ENCODE measurements at places on chromosomes 7 and 10.

- no peak for DNase-seq
These were observed 302.2 kb downstream of the ADARB2 start for GRCh38 chr10:1434912-1435692.

- no peak for DNase-seq
These were observed 46.2 kb downstream of the WDR37 start for GRCh38 chr10:1102416-1102815.

DNA sequence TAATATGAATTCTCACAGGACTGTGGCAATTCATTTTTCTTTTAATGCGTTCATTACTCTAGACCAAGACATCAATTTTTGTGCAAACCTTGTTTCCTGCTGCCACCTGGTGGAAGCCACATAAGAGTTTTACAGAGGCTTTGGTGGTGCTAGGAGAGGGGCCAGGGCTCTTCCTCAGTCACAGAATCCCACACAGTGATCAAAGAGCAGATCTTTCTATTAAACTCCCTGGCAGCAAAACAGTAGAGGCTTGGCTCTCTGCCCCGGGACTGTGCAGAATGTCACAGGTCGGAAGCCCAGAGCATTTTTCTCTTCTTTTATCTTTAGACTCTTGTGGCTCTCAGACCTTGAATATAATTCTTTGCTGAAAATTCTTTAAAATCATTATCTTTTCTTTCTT lies 506.4 kb upstream of the C7orf33 start:
- peak; percentile 32 for DNase-seq

GRCh38 chr10:70887804-70888800 lies at the start of gene PCBD1:
Gene PCBD1, minus strand, starts transcription at chr10:70888565. Its CDS starts 32 bp downstream, at chr10:70888533.
- DNase-seq, result peak; percentile 79

- DNase-seq, result no peak
These were observed 12.8 kb downstream of the SNX8 start for GRCh38 chr7:2301511-2301863.

GRCh38 chr7:4203626-4204512 lies 478.2 kb upstream of the FOXK1 start:
- DNase-seq, result no peak

- no peak for DNase-seq
These were observed 50.6 kb downstream of the PDK4 start for GRCh38 chr7:95545673-95546072.

DNA sequence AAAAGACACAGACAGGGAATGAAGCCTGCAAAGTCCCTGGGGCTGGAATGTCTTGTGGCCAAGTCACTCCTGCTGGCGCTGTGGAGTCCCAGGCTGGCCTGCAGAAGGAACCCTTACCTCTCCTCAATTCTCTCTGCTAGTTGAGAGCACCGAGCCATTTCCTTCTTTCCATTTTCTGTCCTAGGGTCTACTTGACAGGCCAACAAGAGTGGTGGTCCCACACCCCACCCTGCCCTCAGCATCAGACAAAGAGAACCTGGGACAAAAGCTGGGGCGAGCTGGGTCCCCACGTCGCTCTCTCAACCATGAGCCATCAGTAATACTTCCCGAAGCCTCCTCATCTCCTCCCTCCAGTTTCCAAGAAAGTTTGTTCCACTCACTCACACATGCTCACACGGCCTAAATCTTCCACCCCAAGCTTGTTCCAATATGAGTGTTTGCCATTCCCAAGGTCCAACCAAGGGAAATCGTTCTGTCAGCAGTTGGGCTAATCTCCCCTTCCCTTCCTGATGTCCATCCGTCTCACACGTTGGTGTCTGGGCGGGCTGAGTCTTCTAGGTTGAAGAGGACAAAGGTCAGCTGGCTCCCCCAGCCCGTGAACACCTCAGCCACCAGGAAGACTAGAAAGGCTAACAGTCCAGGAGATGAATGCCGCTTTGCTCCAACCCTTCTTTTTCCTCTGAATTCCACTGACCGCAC lies 44.3 kb downstream of the CLEC2L start:
- DNase-seq, result no peak

DNA sequence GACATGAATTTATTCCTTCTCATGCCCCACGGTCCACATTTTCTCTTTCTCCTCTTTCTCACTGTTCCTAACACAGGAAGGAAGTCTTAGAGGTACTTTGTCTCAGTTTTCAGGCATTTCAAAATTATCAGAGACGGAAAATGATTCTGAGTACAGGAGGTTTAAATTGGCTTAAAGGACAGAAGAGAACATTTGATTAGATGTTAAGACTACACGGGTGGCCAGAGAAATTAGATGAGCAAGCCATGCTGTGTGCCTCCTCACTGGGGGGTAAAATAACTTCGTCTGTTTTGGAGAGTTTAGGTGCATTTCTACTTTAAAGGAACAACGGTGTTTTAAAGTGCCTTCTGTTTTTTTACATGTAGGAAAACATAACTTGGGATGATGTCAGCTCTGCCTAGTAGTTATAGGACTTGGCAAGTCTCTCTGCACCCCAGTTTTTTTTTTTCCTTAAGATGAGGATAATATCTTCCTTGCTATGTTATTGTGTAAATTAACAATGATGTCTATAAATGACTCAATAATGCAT lies 66.9 kb downstream of the MCMBP start:
- DNase-seq, result no peak

DNA sequence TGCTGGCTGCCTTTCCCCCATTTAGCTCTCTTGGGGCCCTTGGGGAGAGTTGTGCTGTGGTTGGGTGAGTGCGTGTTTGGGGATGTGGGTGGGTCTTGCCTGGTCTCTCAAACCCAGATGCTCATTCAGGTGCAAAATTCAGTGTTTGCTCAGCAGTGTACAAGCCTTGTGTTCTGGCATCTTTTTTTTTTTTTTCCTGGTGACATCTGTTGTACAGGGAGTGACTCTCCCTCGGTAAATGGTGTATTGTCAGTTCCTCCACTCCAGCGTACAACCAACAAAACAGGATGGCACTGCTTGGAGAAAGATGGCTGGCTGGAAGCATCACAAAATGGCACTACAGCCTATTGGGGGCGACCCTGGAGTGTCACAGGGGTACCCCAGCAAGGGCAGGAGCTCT lies 75.5 kb downstream of the LRMDA start:
- DNase-seq, result no peak

GRCh38 chr7:122217125-122217524 lies 73.1 kb upstream of the AASS start:
- no peak for DNase-seq

- DNase-seq, result no peak
These were observed 83.3 kb upstream of the PAX2 start for GRCh38 chr10:100662067-100662466.

DNA sequence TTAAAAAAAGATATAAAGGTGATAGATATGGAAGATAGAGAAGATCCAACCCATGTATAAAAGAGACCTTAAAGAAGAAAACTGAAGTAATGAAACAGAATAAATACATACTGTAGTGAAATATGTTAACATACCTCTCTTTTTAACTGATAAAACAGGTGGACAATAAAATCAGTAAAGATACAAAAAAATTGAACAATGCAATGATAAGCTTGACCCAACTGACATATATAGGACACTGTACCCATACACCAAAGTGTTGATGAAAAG lies 17.4 kb upstream of the PRF1 start:
- no peak for DNase-seq

DNA sequence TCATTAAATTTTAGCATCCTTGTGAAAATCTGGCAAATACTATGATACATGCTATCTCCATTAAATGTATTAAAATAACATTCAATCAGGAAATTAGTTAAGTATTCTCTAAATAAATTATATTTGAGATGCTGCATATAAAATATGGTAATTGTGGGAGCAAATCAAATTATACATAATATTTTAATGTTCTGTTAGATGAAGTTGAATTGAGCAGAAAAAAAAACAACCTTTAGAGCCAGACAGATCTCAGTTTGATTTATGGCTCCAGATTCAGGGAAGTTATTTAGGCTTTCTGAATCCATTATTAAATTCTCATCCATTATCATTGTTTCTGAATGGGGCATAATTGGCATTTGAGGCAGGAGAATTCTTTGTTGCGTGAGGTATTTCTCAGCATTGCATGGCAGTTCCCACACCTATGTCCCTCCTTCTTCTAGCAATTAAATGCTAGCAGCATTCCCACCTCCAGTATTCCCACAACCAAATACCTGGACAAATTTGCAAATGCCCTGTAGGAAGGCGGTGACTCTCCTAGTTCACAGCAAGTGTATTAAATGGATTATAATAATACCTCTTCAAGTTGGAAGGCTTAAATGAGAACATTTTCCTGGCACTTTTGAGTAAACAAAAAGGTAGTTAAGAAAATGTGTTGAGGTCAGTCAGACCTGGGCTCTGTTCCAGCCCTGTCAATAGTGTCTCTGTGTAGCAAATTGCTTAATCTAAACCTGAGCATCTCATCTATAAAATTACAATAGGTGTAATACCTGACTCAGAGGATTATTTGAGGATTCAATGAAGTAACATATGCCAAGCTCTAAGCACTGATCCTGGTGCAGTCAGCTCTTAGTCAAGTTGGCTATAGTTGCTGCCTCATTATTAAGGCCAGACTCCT lies 108.9 kb downstream of the RNLS start:
- no peak for DNase-seq

GRCh38 chr7:142654398-142654797 lies 94.9 kb upstream of the PRSS1 start:
- DNase-seq, result no peak

DNA sequence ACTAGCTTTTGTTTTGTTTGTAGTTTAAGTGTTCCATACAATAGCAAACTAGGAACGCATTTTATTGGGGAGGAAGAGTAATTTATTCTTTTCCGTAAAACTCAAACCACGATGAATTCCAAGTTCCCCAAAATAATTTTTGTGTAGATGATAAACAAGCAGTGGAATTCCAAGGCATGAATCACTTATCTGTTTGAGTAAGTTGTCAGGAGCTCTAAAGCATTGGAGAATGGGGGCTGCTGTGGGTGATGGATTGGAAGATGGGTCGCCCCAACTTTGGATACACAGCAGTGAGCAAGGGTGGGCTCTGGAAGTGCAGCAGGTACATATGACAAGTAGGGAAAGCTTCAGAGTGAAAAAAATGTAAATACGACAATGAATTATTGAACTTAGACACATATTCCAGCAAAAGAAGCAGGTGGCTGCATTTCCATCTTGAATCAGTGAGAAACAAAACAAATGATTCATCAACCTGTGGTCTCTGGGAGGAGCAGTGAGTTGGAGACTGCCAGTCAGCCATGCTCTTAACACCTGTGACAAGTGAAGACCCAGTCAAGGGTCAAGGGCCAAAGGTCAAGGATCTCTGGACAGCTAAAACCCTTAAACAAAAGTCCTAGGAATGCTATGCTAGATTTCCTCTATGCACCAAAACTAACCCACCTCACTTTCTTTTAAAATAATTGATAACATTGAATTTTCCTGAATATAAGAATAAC lies 34.2 kb upstream of the ADRB1 start:
- no peak for DNase-seq

DNA sequence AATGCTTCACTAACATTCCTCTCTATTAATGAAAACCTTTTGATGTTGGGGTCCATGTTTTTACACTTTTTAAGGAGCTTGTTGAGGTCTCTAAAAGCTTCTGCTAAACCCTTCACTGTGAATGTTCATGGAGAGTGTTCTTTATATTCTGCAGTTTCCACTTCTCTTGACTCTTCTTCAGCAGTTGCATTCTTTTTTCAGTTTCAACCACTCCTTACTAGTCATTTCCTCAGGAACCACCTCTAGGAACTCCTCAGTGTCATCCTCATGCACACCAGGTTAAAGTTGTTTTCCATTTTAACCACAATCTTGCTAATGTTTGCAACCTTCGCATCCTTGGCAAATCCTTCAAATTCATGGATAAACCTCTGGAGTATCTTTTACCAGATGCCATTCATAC lies 821.6 kb downstream of the ANKRD7 start:
- DNase-seq, result no peak

- no peak for DNase-seq
These were observed 42.5 kb upstream of the AHR start for GRCh38 chr7:17255926-17256325.

- no peak for DNase-seq
These were observed 11.7 kb upstream of the CDK14 start for GRCh38 chr7:90584378-90584777.

GRCh38 chr10:122560279-122560804 lies at the start of gene DMBT1:
Gene DMBT1, plus strand, starts transcription at chr10:122560754. Its CDS starts 17 bp downstream, at chr10:122560771.
- no peak for DNase-seq

- DNase-seq, result no peak
These were observed 52.8 kb upstream of the SEC61G start for GRCh38 chr7:54811846-54812254.

All from progenitor cell of endocrine pancreas (in vitro differentiated cells).